NCI-H446 (cell line): ENCODE measurements at places on chromosomes 1 and 21.

DNA sequence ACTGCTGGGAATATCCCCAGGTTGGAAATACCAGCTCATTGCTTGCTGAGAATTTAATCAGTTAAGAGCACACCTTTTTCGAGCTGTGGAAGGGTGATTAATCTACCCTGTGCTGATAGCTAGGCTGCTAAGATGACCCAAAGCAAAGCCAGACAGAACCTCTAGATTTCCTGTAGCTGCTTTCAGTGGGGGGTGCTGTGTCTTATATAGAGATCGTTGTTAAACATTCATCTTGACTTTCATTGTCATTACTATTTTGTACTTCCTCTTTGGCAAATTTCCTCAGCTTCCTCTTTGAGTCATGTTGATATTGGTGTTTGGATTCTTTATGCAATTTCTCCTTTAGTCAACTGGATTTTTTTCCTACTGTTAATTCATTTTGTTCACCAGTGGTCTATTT, 155.3 kb downstream of the DISC1 start:
- DNase-seq: no peak

DNA sequence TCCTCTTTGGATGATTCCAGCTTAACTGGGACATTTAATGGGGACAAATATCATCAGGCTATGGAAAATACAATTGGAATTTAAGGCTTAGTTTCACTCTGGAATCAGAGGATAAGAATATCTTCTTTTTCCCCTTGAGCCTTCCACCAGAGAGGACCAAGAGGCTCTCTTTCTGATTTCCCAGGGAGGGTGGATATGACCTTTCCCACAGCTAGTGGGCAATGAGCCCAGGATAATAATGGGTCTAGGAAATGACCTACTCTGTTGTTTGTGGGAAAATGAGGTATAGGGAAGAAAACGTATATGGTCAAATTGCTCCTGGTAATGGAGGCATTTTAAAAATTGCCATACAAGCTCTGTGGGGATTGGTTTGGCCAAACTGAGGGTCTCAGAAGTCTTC, 1.9 kb downstream of the OR6Y1 start:
- DNase-seq: no peak

GRCh38 chr1:38780133-38780532, 79.4 kb downstream of the RRAGC start:
- DNase-seq: no peak

DNA sequence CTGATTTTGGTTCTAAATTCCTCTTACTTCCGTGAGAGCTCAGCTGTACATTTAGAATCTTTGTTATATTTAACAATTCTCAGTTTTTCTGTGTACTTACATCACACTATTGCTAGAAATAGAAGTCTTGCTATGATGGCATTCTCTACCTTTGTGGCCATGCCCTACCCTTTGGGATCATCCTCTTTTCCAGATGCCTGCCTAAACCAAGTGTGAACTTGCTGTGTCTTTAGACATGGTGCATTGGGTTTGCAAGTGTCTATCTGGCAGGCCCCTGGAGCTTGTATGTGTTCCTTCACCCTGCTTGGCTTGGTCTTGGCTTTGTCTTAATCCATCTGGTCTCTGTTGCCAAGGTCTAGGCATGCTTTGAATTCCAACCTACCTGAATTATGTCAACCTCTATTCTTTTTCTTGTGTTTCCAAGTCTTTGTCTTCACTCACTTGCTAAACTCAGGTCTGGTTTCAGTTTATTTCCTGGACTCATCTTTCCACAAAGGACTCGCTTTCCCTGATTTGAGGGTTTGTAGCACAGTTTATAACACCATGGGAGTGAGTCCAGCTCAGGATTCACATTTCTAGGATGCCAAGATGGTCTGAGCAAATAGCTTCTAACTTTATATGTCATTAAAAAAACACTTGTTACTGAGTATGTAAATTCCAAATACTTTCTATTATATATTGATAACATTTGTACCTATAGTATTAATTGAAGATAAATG, 20.6 kb upstream of the APOBEC4 start:
- DNase-seq: peak; percentile 28

GRCh38 chr1:66300280-66300971, 233.5 kb upstream of the SGIP1 start:
- no peak for DNase-seq

DNA sequence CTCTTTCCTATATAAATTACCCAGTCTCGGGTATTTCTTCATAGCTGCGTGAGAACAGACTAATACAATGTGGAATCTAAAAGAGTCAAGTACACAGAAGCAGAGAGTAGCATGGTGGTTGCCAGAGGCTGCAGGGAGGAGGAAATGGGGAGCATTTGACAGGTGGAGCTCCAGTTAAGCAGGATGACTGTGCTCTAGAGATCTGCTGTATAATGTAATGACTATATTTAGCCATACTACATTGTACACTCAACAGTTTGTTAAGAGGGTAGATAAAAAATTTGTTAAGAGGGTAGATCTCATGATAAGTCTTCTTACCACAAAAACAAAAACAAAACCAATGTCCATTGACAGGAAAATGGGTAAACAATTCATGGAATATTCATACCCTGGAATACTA, 82.1 kb downstream of the MT1HL1 start:
- no peak for DNase-seq

DNA sequence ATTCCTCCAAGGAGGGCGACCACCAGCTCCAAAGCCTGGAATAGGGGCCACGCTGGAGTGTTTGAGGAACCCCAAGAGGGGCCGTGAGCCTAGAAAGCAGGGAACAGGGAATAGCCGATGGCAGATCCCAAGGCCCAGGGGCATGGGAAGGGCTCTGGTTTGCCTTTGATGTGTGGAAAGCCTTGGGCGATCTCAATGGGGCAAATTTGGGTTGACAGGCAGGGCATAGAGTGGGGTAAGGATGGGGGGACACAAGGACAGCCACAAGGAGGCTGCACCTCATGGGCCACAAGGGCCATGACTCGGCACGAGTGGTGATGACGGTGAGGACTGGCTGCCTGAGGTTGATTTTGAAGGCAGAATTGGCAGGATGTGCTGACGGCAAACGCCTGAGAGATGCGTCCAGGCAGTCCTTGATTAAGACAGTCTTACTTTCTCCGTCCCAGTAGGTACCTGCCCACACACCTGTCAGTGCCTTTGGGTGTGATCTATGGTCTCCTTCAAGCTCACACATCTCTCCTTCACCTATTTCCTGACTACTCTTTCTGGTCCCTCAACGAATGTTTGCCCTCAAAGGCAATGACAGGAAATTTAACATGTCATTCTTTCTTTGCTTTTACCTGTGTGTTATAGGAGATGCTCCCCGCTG, 2.0 kb upstream of the TMPRSS3 start:
- no peak for DNase-seq

DNA sequence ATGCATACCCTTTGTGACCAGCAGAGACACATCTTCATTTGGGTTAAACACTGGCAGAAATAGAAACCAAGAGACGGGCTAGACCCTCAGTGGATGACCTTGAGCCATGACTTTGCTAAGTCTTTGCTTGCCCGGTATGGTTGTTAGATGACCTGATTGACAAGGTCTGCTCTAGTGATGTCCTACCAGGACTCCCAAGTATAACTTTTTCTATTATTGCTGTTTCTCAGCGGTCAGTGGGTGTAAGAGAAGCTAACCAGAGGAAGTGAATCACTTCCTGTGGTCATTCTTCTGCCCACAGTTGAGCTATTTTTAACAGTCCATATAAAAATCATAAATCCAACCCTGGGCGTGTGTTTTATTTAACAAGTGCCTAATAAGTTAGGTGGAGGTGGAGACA, 126.2 kb upstream of the ETS2 start:
- no peak for DNase-seq

DNA sequence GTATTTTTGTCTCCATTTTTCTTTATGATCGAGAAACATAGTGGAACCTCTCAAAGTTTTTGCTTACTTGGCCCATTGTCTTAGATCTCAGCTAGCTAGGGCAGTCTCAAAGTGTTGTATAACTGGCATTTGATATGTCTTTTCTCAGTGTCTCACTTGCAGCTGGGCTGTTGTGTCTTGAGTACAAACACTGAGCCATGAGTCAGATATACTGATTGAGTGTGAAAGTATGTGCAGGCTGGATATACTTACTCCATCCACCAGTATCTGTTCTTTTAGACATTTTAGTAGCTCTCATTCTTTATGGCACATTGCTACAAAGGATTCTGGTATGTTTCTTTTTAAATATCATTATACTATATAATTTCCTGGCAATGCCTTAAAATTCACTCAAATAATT, 14.3 kb upstream of the GPR52 start:
- DNase-seq: no peak

DNA sequence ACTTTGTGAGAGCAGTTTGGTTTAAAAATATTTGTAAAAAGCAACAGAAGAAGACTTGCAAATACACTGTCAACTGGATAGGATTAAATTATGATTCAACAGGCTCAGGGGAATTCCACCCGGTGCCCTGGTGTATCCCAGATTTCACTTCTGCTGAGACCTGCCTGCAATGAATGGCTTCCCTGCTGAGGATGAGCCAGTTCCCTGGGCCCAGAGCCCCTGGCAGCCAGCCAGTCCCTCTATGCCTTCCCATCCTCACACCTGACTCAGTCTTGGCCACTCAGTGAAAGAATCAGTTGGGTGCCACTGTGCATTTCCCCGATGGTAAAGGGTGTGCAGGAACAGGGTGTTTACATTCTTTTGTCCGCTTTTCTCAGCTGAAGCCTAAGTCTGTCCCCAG, 64.4 kb downstream of the KCTD3 start:
- peak; percentile 70 for DNase-seq

DNA sequence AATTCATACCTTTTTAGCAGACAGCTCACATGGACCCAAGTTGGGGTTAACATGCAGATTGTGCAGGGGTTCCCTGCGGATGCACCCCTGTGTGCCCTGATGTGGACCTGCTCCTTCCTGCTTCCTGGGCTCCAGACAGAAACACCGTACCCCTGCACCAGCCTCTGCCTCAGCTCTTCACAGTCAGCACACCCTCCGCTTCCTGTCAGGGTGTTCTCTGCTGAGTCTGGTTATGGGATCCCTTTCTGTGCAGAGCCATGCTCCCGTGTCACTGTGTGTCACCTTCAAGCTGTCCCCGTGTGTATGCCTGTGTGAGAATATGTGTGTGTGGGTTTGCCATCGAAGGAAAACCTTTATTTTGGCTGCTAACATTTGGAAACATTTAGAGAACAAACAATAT, 48.7 kb upstream of the KCNJ15 start:
- no peak for DNase-seq

- DNase-seq: no peak
These were observed 504.6 kb upstream of the NR5A2 start for GRCh38 chr1:199522936-199523335.

DNA sequence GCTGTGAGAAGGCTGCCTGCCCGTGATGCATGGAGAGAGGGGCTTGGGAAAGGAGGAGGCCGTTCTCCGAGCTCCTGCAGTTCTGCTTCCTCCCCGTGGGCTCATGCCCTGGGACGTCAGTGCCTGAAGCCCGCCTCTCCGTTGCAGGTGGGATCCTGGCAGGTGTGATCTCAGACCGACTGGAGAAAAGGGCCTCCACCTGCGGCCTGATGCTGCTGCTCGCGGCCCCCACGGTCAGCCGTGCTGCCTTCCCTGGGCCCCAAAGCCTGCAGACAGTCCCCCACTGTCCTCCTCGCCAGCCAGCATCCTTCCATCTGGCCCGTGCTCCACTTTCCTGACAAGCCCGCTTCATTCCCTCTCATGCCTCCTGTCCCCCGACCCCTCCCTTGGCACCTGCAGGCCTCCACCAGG, 50.9 kb downstream of the SLC37A1 start:
- DNase-seq: no peak

DNA sequence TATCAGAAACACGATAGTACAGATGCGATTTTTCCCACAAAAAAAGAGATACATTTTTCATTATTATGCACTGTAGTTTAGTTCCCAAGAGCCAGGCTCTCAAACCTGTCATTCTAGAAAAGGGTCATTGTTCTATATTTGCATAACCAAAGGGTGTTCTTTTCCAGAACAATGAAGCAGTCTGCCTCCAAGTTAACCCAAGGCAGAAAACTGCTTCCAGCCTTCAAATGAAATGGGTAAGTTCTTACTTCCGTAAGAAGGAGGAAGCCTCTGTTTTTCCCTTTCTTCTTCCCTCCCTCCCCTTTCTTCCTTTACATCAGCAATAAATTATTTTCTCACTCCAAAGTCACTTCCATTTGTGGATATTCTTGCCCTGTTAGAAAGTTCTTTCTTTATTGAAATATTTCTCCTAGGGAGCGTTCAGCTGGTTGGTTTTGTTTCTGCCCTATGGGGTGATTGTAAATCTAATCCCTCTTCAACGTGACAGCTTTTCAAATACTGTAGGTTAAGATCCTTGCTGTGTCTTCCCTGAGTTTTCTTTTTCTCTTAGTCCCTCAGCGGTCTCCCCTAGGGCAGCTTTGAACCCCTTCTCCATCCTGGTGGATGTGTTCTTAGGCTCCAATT, 77.3 kb upstream of the PTGFRN start:
- DNase-seq: no peak

- DNase-seq: no peak
These were observed 47.4 kb downstream of the ACTN2 start for GRCh38 chr1:236733653-236734052.

DNA sequence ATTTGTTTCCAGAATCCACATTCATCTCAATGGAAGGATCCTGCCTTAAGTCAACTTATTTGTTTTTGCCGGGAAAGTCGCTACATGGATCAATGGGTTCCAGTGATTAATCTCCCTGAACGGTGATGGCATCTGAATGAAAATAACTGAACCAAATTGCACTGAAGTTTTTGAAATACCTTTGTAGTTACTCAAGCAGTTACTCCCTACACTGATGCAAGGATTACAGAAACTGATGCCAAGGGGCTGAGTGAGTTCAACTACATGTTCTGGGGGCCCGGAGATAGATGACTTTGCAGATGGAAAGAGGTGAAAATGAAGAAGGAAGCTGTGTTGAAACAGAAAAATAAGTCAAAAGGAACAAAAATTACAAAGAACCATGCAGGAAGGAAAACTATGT, 2.6 kb downstream of the GADD45A start:
- no peak for DNase-seq

DNA sequence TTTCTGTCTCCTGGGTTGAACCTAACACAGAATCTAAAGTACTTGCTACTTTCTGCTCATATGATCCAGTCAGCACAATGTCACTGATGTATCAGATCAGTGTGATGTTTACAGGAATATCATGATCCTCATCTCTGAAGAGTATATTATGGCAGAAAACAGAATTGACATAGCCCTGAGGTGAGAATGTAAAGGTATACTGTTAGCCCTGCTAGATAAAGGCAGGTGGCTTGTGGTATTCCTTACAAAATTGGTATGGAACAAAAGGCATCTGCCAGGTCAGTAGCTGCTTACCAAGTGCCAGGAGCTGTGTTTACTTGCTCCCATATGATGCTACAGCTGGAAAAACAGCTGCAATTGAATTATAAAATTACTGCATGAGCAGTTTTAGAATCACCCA, 30.5 kb downstream of the AADACL4 start:
- DNase-seq: no peak

GRCh38 chr1:230310381-230311163, 115.6 kb downstream of the PGBD5 start:
- DNase-seq: peak; percentile 87

- DNase-seq: peak; percentile 65
These were observed 317.2 kb upstream of the NFIA start for GRCh38 chr1:60765204-60765603.

- DNase-seq: no peak
These were observed 143.3 kb downstream of the ETS2 start for GRCh38 chr21:38949070-38949380.
